ENCODE measurements at places on chromosomes 7 and 10.

DNA sequence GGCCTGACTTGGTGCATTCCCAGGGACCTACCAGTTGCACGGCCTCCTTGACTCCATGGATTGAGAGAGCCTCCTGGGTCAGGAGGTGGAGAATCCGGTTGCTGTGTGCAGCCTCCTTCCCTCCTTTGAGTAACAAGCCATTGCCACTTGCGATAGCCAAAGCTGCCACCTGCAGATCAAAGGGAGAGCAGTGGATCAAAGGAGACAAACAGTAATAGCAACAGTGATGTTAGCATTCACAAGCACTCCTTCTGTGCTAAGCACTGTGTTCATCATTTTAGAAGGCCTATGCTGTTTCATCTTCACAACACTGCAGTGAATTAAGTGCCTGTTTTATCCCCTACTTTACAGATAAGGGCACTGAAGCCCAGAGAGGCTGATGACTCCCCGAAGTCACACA, 40.1 kb downstream of the ALDH18A1 start:
- no peak for DNase-seq

DNA sequence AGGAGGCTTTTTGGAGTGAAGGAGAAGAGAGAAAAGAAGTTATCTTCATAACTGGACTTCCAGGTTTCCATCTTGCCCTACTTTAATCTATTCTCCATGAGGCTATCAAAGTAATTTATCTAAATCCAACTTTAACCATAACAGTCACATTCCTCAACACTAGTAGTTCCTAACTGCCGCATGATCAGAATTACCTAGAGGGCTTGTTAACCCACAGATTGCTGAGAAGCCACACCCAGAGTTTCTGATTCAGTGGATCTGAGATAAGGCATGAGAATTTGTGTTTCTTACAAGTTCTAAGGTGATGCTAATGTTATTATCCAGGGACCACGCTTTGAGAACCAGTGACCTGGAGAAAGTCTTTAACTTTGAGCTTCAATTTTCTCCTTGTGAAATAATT, 8.3 kb upstream of the COL1A2 start:
- no peak for DNase-seq

DNA sequence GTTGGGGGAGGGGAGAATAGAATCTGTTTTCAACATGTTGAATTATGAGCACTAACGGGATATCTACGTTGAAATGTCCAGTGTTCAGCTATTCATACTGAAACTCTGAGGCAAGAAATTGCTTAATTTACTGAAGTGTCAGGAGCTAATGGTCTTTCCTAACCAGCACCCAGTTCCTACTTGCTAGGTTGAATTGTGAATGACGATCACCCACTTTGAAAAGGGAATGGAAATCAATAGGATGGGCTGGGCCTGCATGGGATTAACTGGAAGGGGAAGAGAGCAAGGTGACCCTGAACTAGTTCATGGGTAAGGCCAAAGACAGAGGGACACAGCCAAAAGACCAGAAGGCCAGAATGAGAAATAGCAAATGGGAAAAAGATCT, 51.3 kb downstream of the HIPK2 start:
- no peak for DNase-seq

GRCh38 chr7:140060788-140061606, 1.8 kb downstream of the PARP12 start:
- DNase-seq: peak; percentile 13
